ENCODE measurements at places on chromosomes 6 and 20.

GRCh38 chr20:58981628-58982364 is 740 bp downstream of the NELFCD start:
- no peak for DNase-seq

DNA sequence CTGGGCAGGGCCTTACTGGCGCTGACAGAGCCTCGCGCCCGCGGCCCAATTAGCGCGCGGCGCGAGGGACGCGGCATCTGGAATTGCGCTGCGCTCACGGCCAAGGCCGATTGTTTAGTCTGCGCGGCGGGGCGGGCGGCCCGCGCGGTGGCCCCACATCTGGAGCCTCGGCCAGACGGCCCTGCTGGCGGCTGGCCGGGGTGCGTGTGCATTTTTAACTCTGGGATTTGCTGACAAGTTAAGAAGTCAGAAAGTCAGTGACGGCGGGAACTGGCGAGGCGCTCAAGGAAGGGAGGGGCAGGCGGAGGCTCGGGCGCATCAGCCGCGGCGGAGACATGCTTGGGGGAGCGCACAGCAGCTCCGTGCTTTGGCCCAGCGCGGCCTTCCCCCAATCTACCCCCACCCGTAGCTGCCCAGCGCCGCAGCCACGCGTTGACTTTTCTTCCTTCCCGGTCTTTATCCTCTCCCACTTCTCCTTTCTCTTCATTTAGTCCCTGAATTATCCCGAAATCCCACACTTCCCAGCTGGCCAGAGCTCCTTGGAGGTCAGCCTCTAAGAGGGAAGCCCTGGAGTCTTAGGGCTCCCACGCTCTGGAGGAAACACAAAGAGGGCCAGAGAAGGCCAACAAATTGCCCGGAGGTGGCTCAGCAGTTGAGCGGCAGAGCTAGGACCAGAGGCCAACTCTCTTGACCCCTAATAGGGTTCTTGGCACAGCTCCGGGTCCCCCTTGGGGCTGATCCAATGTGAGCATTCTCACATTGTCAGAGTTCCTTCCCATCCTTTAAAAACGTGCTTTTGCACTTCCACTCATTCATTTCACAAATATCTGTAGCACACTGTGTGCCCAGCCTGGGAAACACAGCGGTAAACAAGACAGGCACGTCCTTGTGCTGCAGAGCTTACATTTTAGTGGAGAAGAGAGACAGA is 40.8 kb upstream of the FOXP4 start:
- peak; percentile 38 for DNase-seq

- DNase-seq = no peak
These were observed 100.9 kb downstream of the JAG1 start for GRCh38 chr20:10572853-10573252.

DNA sequence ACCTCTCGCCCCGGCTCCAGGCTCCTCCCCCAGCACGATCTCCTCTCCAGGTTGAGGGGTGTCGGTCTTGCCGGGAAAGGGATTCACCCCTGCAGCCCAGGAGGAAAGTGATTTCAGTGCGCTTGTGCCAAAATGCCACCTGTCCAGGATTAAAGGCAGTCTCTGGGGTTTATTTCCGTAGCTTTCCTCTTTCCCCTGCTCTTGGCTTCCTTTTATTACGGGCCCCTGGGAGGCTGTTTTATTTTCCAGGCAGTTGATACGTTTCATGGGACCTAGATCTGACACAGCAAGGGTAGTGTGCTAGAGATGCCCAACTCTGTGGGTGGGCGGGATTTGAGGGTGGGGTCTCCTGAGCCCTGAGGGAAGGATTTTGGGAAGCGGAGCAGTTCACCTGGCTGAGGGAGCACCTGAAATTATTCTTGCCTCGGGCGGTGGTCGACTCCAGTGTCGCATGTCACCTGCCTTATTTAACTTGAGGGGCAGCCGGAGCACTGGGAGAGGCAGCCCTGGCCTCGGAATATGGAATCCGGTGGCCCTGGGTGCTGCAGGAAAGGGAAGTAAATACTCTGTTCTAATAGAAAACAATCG is 9.5 kb upstream of the NKX2-2 start:
- DNase-seq = no peak

- no peak for DNase-seq
These were observed 179.9 kb downstream of the ZDHHC14 start for GRCh38 chr6:157560691-157561413.

Data from glutamatergic neuron (in vitro differentiated cells).